Retinal pigment epithelial cell (primary cell): ENCODE measurements at places on chromosomes 1 and 21.

GRCh38 chr1:30322859-30323257 is 400.5 kb downstream of the MATN1 start:
- DNase-seq = no peak

- peak; percentile 19 for DNase-seq
Measured at GRCh38 chr1:228282329-228283042, 74.6 kb downstream of the OBSCN start.

DNA sequence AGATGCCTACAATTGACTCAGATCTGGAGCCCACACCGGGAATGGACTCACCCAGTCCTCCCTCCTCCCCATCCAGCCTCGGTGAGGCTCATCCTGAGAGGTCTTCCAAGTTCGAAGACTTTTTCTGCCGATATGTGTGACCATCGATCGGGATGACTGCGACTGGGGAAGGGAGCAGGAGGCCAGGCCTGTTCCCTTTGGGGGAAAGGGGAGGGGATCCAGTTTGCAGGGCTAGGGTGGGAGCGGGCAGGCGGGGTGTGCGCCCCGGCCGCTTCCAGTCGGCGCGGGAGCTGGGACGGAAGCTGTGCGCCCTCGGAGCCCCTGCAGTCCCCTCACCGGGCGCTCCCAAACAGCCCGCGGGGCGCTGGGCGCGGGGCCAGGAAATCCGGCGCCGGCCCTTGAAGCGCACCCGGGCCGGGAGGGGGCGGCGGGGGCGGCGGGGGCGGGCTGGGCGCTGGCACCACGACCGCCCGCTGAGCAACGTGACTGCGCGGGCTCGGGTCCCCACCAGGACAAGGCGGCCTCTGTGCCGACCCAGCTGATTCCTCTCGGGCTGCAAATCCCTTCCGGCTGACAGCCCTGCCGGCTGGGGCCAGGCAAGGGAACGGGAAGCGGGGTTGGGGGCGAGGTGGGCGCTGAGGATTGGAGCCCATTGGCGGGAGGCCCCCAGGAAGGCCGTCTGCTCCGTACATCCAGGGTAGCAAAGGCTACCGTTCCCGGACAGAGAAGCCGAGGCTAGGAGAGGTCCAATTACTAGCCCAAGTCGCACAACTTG is 103.9 kb downstream of the EBNA1BP2 start:
- DNase-seq = peak; percentile 75

GRCh38 chr1:184152974-184153373 is 101.4 kb downstream of the TSEN15 start:
- no peak for DNase-seq

DNA sequence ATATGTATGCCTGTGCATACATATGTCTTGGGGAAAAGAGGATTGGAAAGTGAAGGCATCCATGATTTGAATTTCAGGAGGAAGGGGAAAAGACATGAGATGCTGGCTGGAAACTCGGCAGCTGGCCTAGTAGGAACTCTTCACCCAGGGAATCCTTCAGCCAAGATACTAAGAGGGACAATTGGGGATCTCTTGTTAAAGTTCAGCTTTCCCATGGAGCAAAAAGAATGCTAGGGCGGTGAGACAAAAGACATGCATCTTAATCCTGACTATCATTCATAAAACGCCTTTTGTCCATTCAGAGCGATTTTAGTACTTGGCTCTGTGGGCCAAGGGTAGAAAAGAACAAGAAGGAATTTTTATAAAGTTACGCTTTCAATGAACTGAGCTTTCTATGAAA is 20.5 kb downstream of the PDPN start:
- DNase-seq = no peak

DNA sequence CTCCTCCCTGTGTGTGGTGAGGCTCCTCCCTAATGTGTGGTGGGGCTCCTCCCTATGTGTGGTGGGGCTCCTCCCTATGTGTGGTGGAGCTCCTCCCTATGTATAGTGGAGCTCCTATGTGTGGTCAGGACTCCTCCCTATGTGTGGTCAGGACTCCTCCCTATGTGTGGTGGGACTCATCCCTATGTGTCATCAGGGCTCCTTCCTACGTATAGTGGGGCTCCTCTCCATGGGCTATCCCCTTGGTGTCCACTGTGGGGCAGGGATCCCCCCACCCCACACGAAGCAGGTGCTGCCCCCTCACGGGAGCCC is 29.6 kb downstream of the PRSS38 start:
- no peak for DNase-seq

DNA sequence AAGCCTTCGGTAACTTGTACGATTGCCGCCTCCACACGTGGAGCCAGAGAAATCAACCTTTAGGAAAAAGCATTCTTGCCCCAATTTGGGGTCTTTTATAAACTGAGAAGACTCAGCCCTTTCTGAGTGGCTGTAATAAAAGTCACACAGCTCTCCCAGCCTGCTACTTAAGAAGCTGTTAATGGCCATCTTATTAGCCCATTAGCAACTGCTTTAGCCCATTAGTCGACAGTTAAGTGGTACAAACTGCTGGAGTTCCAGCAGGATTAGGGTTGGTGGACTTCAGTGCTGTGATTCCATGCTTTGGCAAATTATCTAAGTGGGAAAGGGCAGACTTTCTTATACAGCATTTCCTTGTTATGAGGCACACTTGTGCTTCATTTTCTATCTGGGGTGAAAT is 461.3 kb downstream of the RPS6KC1 start:
- DNase-seq = no peak

- no peak for DNase-seq
Measured at GRCh38 chr1:203381151-203381751, 30.3 kb upstream of the FMOD start.

DNA sequence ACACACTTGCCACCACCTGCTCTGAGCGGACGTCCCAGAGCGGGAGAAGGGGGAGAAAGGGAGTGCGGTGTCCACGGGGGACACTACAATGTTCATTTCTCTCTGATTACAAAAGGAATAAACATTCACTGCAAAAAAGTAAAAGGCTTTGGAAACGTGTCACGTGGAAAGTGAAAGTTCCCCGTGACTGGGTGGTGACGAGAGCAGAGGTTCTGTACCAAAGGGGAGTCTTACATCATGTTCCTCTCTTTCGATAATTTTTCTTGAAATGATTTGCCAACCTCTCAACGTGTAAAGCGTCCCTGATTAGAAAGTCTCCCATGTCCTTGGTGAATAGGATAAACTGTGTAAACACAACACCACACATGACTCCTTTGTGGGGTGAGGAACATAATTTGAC is 22.0 kb upstream of the PRDM15 start:
- no peak for DNase-seq

DNA sequence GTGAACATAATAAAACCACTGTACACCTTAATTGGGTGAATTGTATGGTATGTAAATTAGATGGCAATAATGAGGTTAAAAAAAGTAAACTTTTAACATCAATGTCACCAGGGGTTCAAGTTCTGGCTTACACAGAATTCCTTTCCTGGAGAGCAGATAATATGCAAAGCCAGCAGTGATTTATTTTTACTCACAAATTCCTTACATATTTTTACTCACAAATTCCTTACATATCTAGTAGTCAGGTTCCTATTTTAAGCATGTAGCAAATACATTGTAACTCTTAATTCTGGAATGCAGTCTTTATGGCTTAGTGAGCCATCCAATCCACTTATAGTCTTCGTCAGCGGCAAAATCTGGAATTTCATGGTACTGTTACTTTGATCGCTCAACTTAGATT is 1.3 kb upstream of the UBE4B start:
- DNase-seq = peak; percentile 83

DNA sequence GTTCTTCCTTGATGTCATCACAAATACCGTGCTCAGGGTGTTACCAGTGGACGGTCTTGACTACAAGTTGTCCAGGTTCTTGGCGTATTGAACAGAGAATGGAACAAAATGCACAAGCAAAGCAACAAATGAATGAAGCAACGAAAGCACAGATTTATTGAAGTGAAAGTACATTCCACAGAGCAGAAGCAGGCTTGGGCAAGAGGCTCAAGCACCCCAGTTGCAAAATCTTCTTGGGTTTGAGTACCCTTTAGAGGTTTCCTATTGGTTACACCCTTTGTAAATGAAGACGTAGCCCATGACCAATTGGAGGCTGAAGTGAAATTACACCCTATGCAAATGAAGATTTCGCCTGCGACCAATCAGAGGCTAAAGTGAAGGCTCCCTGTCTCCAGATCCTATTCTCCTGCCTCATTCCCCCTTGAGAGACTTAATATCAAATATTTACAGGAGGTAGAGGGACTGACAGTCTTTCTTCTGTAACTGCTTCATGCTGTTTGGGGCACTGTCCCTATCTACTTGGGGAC is 38.3 kb downstream of the YY1AP1 start:
- no peak for DNase-seq

GRCh38 chr1:192795916-192796618 is 12.8 kb upstream of the RGS2 start:
- DNase-seq = no peak

GRCh38 chr1:245116131-245116530 is 38.7 kb upstream of the KIF26B start:
- DNase-seq = no peak

DNA sequence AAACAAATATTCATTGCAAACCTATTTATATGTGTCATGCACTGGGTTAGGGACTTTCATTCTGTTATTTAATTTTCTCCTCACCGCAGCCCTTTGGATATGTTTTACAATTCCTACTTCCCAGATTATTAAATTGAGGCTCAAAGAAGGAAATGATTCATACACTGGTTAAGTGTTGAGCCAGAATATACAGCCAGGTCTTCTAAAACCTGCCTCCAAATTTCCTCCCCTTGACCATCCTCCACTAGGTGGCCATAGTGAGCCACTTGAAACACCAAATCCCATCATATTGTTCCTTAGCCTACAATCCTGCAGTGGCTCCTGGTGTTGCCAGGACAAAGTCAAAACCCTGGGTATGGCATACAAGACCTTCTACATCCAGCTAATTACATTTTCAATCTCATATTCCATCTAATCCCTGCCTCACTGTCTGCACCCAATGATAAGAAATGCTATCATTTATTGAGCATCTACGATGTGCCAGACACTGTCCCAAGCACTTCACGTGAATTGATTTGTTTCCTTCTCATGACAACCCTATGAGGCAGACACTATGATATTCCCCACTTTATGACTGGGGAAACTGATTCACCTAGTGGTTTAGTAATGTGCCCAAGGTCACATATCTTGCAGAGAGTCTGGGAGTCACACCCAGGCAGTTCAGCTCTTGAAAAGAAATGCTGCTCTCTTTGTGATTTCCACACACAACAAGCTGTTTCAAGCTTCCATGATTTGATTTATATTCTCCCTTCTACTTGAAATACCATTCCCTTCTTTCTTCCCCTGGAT is 23.6 kb upstream of the KIRREL1 start:
- peak; percentile 32 for DNase-seq

DNA sequence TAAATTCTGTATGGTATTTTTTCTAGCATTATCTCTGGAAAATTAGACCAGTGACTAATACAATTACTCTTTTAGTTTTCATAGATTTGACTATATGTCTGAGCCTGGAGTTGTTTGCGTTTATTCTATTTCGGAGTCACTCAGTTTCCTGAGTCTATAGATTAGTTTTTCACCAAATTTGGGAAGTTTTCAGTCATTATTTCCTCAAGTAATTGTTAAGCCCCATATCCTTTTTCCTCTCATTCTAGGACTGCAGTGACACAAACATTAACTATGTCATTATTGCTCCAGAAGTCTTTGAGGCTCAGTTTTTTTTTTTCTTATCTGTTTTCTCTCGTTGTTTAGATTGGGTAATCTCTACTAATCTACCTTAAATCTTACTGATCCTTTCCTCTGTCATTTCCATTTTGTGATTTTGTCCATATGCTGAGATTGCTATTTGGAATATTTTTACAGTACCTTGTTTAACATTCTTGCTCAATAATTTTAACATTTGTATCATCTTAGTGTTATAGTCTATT is 886.2 kb downstream of the LTN1 start:
- DNase-seq = no peak

DNA sequence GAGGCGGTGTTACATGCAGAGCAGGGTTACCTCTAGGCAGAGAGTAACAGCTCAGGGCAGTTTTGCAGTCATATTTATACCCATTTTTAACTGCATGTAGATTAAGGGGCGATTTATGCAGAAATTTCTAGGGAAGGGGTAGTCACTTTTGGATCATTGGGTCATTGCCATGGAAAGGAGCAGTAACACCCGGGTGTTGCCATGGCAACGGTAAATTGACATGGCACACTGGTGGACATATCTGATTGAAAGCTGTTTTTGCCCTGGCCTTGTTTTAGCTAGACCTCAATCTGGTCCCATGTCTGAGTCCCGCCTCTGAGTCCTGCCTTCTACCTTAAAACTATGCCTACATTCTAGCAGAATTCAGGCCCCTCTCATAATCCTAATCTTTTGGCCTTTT is 11.8 kb upstream of the USP1 start:
- DNase-seq = no peak

- no peak for DNase-seq
Measured at GRCh38 chr1:100942304-100943046, 46.6 kb downstream of the SLC30A7 start.

DNA sequence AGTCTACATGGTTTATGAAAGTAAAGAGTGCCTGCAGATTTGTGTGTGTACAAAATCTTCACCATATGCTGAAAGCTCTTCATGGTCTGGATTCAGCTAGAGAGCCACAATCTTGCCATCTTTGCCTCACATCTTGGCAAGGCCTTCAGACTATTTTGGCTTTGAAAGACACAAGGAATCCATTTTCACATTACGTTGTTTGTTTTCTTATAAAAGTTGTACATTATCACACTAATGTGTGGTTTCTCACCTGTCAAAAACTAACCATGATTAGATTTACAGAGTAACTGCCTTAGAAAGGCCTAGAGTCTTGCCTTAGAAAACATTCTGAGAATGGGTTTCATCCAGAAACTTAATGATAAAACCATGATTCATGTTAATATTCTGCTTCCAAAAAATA is 494.6 kb downstream of the NEGR1 start:
- DNase-seq = no peak

GRCh38 chr1:153661111-153661708 is 2.7 kb downstream of the SNAPIN start:
- no peak for DNase-seq

GRCh38 chr1:51871351-51871975 is 7.1 kb downstream of the NRDC start:
- DNase-seq = no peak

- no peak for DNase-seq
Measured at GRCh38 chr1:239218301-239218700, 168.1 kb upstream of the CHRM3 start.

DNA sequence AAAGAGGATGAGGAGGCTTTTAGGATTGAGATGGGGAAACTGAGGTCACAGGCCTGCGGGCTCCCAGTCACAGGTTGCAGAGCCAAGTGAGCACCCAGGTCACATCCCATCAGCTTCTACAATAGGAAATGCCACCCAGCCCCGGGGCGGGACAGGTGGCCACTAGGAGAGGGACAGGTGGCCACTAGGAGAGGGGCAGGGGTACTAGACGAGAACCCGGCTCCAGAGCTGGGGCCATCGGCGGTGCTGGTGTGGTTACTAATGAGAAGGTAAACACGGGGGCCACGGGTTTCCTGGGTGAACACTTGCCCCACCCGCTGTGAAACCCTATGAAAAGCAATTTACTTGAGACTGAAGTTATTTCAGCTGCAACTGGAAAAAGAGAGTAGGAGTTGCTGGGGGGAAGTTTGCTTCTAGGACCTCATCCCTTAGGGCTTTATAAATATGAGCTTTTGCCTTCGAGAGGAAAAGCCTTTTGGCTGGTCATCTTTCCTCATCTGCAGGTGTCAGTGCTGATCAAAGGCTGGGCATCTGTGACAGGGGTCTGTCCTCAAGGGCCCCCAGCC is 52.5 kb downstream of the MRPL37 start:
- DNase-seq = no peak
